ENCODE measurements at places on chromosomes 1 and 21.

GRCh38 chr21:45858180-45858579 lies 123.4 kb upstream of the COL6A1 start:
- no peak for DNase-seq

- DNase-seq: no peak
Observed at GRCh38 chr21:43782431-43783097, 6.5 kb upstream of the CSTB start.

- no peak for DNase-seq
Observed at GRCh38 chr1:94247138-94248094, 10.0 kb upstream of the ARHGAP29 start.

DNA sequence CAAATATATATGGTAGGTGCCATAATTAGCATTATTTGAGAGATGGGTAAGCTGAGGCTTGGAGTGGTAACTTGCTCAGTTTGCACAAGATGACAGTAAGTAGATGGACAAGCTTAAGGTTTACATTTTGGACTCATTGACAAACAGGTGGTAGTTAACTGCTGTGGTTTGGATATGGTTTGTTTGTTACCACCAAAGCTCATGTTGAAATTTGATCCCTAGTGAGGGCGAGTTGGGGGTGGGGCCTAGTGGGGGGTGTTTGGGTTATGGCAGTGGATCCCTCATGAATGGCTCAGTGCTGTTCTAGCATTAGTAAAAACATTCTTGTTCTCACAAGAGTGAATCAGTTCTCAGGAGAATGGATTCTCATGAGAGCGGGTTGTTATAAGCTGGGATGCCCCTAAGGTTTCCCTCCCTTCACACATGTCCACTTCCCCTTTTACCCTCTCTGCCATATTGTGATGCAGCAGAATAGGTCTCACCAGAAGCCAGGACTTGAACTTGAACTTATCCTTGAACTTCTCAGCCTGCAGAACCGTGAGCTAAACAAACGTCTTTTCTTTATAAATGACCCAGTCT lies 6.6 kb upstream of the PRRX1 start:
- DNase-seq: no peak

DNA sequence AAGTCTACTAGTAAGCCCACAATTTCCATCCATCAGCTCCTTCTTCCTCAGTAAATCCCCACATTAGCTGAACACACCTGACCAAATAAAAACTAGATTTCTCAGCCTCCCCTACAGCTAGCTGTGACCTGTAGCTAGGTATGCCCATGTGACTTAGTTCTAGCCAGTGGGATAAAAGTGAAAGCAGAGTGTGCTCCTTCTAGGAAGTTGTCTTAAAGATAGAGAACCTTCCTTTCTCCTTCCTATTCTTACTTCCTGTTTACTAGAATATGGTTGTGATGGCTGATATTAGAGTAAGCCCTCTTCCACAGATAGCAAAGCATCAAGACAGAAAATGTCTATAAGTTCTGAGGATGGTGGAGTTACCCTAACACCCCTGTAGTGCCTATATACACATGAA lies 67.0 kb downstream of the PIK3R3 start:
- no peak for DNase-seq

DNA sequence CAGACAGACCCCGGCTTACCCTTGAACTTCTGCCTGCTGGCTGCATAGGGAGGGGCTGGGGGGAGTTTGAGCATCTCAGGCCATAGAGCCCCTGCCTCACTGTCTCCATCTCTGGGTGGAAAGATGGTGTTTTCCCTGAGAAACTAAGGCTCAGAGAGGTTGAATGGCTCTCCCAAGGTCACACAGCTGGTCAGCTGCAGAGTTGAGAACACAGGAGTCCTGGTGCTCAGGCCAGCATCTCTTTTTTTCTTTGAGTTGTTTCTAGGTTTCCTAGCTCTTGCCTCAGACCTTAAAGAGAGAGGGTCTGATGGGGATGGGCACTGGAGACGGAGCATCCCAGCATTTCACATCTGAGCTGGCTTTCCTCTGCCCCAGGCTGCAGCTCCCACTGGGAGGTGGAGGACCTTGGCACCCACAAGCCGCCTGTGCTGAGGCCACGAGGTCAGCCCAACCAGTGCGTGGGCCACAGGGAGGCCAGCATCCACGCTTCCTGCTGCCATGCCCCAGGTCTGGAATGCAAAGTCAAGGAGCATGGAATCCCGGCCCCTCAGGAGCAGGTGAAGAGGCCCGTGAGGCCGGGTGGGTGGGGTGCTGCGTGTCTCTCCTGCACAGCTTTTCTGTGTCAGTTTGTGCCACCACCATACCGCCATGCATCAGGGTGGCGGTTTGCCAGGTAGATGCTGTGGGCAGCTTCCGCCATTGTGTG lies 21.8 kb downstream of the PCSK9 start:
- no peak for DNase-seq

GRCh38 chr21:42218836-42219605 lies at the start of gene ABCG1:
ABCG1 (plus strand) TSS chr21:42219140; CDS start chr21:42219263, 123 bp downstream.
- DNase-seq: no peak

- DNase-seq: no peak
Observed at GRCh38 chr1:84223751-84224432, 77.6 kb upstream of the SAMD13 start.

DNA sequence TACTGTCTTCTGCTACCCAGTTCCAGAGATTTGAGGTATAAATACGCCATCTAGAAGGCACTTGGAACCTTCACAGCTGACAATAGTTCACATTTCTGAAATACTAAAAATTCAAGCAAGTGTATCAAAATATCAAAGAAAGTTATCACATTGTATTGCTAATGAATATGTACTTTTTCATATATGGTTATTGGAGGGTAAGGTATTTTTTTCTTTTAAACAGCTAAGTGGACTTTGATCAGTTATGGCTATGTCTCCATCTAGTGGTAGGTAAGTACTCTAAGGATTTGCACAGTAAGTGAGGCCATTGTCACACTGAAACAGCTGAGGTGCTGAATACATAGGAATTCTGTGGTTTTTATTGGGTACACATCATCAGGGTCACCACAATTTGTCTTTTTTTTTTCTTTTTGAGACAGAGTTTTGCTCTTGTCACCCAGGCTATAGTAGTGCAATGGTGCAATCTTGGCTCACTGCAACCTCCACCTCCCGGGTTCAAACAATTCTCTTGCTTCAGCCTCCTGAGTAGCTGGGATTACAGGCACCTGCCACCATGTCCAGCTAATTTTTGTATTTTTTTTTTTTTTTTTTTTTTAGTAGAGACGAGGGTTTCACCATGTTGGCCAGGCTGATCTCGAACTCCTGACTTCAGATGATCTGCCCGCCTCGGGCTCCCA lies 49.1 kb upstream of the CR2 start:
- no peak for DNase-seq

GRCh38 chr1:232806186-232806510 lies 932 bp downstream of the MAP10 start:
- DNase-seq: no peak

- no peak for DNase-seq
Observed at GRCh38 chr1:197801684-197802083, 26.4 kb upstream of the DENND1B start.

DNA sequence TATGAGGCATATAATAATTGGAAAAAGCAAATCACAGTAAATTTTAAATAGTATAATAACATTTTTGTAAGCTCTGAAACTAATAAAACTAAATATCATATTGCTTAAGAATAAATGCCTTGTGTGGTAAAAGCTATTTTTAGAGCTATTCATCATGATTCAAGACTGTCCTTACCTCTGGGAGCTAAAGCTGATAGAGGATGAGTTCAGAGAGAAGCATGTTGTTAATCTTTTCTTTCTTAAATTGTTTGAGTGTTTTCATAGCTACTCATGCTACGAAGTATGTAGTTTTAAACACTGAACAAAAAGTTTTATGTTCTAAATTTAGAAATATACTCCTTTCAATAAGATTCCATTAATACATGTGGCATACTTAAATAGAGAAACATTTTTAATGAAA lies 30.5 kb downstream of the IFI16 start:
- DNase-seq: no peak

- DNase-seq: no peak
Observed at GRCh38 chr1:197779921-197780320, 4.6 kb upstream of the DENND1B start.

- no peak for DNase-seq
Observed at GRCh38 chr1:115426231-115426771, 88.3 kb upstream of the NGF start.

DNA sequence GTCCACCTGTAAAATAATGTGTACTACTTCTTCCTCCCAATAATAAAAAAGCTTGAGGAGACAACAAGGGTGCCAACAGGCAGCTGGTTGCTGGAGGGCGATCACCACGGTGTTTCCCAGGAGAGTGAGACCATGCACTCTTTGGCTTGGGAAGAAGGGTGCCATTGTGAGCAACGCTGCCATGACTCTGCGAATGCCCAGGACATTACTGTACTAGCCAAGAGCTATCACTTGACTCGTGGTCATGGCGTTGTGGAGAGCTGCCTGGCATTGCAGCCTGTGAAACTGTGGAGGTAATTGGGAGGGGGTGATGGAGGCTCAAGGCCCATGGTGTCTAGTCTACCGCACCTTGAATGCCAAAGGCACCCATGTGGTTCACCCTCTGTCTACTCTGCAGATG lies 14.6 kb upstream of the PRMT2 start:
- DNase-seq: no peak

DNA sequence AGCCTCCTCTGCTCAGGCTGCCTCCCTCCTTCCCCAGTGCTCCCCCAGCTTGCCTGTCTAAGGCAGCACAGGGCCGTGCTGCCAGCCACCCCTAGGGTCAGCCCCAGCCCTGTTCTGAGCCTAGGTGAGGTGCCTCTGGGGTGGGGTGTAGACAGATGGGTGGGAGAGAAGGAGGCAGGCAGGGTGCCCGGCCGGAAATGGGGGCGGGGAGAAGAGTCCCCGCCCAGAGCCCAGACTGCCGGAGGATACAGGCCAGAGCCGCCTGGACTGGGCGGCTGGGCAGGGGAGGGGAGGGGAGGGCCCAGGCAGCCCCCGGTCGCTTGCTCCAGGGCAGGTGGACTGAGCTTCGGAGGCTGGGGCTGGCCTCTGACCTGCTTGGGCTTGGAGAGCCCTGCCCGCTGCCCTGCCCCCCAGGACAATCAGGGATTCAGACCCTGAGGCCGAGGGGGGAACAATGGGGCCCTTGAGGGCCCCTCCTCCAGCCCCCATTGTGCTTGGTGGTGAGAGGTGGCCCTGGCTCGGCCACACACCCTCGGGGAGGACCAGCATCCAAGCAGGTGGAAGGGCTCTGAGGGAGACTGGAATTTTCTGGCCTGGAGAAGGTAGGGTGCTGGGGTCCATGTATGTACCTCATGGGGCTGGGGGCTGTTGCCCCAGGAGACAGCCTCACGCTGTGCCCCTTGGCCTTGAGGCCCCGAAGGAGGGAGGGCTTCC lies at the start of gene GJC2:
GJC2 (plus strand) TSS at position 525 of the 714 bp plus-strand sequence. CDS start 7,829 bp downstream, outside the sequence.
- DNase-seq: no peak

GRCh38 chr1:61682891-61683290 lies 42.0 kb downstream of the TM2D1 start:
- DNase-seq: no peak

GRCh38 chr1:170660281-170660713 lies 3.6 kb upstream of the PRRX1 start:
- no peak for DNase-seq

- no peak for DNase-seq
Observed at GRCh38 chr1:168304865-168305264, 24.2 kb downstream of the TBX19 start.

DNA sequence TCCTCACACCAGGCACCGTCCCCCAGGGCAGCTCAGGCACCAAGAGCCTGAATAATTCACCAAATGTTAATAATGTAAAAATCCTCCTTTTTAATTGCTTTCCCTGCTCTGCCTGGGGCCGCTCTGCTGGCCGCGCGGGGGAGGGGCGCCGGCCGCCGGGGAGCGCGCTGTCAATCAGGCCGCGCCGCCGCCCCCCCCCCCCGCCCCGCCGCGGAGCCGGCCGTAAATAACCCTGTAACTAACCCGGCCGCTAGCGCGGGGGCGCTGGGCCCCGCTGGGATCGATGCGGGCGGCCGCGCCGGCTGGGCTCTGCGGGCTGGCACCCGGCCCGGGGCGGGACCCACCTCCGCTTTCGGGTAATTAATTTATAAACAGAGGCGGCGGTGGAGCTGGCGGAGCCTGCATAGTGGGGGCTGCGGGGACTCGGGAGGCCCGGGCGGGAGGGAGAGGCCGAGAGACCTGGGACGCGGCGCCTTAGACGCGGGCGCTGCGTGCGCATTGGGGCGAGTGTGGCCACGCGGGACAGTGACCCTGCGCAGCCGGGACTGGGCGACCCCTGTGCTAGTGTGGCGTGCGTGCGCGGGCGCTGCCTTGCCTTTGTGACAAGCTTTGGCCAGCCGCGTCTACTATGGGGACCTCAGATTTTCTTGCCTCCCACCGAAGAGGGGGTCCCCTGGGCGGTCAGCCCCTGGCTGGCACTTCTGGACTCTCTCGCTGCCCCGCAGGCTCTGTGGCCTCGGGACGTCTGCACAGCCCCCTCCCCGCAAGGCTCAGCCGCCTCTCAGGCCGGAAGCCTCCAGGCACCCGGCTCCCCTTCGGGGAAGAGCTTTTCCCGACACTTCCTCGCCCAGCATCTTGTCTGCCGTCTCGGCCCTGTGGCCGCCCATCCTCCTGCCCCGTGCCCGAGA lies 16.6 kb downstream of the SAMD11 start:
- no peak for DNase-seq

- no peak for DNase-seq
Observed at GRCh38 chr1:5410652-5411051, 581.6 kb downstream of the NPHP4 start.

GRCh38 chr1:111270771-111271463 lies 19.7 kb upstream of the CHIA start:
- DNase-seq: no peak

DNA sequence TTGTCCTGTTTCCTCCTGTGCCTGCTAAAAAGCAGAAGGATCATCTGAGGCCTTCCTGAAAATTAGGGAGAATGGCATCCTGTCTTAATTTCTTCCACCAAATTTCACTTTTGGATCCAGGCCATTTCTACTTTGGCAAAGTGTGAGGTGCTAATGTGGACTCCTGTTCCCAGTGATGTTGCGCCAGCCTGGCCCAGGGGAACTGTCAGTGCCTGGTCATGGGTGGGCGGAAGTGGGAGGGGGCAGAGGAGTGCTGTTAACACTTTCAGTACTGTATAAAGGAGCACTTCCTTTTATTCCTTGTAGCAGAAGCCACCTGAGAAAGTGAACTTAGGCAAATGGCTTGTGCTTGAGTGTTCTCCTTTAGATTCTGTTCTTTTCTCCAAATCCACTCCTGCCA lies 19.9 kb downstream of the ELAPOR1 start:
- DNase-seq: no peak

DNA sequence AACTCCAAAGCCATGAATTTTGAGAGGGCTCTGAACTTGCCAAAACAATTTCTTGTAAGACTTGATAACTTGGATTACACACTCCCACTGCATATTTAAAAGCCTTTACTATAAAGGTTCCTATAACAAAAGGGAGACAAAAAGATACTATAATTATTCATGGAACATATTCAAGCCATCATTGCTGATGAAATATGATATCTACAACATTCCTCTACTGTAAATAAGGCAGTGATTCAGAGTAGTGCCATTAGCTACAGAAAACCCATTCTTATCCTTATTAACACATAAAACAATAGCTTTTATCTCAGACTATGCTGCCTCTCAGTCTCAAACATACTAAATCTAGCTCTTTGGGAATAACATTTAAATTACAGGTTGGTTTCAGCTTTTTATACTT lies 675.5 kb upstream of the CXADR start:
- no peak for DNase-seq
